Daoy (cell line): ENCODE measurements at places on chromosomes 2 and 18. TPM values are rescaled to one million over a fixed set of nuclear protein-coding genes. Genes with fewer than 3 reads are reported as not detected.

The UGT1A4 gene
- total RNA-seq, result 0.63 TPM in 1 of 2 replicates, not detected in the other

The EFR3B gene
- 2.0 and 4.3 TPM in 2 replicates for total RNA-seq

The PTGR3 gene
- total RNA-seq, result 3.6 and 7.6 TPM in 2 replicates

The MAPRE3 gene
- total RNA-seq, result 4.6 and 6.6 TPM in 2 replicates

The NRP2 gene
- 108 and 115 TPM in 2 replicates for total RNA-seq

The CGREF1 gene
- 3.4 and 8.6 TPM in 2 replicates for total RNA-seq

The SULT1C4 gene
- total RNA-seq, result not detected in 2 replicates

The HOXD10 gene
- total RNA-seq, result 14.8 and 18.6 TPM in 2 replicates

The CLASP1 gene
- total RNA-seq, result 13.6 and 21.2 TPM in 2 replicates

The ATL2 gene
- total RNA-seq, result 132 and 169 TPM in 2 replicates

The GPR39 gene
- 5.5 and 8.1 TPM in 2 replicates for total RNA-seq

The RTP5 gene
- not detected in 2 replicates for total RNA-seq

The UPP2 gene
- total RNA-seq, result not detected in 2 replicates

The GPR45 gene
- not detected in 2 replicates for total RNA-seq

The CHAC2 gene
- total RNA-seq, result 17.2 and 26.6 TPM in 2 replicates
